Pancreas (tissue), 10 donors: ENCODE measurements at places on chromosomes 6 and 20. TPM values are rescaled to one million over a fixed set of nuclear protein-coding genes. Genes with fewer than 3 reads are reported as not detected.

- DNase-seq: no peak
Measured at GRCh38 chr20:20737158-20737557, 24.7 kb upstream of the RALGAPA2 start.

GRCh38 chr6:99602520-99603420, 3.9 kb upstream of the PRDM13 start:
- no peak for DNase-seq

- no peak for DNase-seq
Measured at GRCh38 chr6:37187321-37188022, 17.5 kb downstream of the PIM1 start.

GRCh38 chr6:42532038-42532669, 31.7 kb upstream of the UBR2 start:
- DNase-seq: peak; percentile 26

DNA sequence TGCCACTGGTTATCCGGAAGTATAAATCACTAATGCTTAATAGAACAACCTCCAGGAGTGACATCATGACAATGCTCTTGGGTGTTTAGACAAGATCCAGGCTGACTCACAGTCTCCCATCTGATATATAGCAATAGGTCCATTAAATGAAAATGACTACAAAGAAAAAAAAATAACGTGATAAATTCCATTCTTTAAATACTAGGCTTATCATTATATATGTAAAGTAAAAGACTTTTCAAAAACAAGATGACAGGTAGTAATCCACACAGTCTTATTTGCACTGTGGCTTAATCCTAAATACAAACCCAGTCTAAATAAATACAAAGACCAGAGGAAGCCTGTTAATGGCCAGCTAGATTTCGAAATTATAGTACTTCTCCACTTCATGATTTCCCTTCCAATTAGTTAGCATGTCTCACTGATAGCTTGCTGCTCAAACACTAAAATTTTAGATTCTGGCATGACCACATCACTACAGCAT, 149.1 kb upstream of the BEND3 start:
- no peak for DNase-seq

DNA sequence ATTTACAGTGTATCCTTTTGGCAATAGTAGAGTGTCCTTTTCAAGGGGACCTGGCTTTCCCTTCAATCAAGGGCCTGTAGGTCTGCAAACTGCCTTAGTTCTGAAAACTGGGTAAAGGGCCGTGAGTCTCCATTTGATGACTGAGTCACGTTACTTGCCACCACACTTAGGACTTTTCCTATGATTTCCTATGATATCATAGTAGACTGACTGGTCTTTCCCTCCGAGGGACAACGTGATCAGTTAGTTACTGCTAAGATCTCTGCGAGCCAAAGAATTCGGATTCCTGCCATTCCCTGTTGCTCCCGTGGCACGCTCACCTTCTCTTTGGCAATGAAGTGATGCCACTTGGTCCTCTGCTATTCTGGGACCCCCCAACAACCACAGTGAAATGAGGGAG, 8.4 kb downstream of the ZNF831 start:
- no peak for DNase-seq

GRCh38 chr6:130518588-130518987, 152.8 kb downstream of the TMEM200A start:
- no peak for DNase-seq

GRCh38 chr6:65161661-65162060, 545.4 kb downstream of the EYS start:
- DNase-seq: no peak

DNA sequence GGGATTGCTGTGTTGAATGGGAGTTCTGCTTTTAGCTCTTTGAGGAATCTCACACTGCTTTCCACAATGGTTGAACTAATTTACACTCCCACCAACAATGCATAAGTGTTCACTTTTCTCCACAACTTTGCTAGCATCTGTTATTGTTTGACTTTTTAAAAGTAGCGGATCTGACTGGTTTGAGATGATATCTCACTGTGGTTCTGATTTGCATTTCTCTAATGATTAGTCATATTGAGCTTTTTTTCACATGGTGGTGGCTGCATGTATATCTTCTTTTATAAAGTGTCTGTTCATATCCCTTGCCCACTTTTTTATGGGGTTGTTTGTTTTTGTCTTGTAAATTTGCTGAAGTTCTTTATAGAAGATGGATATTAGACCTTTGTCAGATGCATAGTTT, 588.3 kb upstream of the ADGRB3 start:
- DNase-seq: no peak

- DNase-seq: no peak
Measured at GRCh38 chr6:106799031-106799894, 169.9 kb downstream of the QRSL1 start.

DNA sequence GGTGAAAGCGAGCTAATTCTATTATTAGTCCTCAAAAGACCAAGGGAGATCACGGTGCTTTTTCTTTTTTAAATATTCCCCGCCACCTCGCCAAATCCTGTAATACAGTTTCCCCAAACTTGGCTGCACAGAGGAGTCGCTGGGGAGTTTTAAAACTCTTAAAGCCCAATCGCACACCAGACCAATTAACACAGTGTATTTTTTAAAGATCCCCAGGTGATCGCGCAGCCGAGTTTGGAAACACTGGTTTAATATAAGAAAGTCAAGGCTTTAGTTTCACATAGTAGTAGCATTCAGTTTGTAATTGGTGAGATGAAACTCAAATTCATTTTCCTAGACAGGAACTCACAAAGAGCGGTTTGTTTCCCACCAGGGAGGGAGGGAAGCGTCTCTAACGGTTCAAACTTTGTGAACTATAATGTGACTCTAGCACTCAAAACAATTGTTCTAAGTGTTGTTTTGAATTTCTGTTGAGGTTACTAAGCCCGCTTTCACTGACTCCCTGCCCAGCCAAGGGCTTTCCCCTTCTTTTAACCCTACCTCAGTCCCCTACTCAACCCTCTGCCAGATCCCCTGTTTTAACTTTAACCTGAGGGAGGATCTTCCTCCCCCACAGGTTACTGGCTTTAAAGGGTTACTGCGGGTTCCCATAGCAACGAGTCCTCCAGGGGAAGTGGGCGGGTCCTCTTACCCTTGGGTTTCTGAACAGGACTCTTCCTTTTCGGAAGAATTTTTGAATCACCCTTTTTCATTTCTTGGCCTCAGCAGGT, 25.7 kb upstream of the BTBD3 start:
- peak; percentile 72 for DNase-seq

- DNase-seq: no peak
Measured at GRCh38 chr20:40489886-40490285, 199.2 kb downstream of the MAFB start.

- no peak for DNase-seq
Measured at GRCh38 chr6:113585246-113585645, 271.9 kb upstream of the MARCKS start.

DNA sequence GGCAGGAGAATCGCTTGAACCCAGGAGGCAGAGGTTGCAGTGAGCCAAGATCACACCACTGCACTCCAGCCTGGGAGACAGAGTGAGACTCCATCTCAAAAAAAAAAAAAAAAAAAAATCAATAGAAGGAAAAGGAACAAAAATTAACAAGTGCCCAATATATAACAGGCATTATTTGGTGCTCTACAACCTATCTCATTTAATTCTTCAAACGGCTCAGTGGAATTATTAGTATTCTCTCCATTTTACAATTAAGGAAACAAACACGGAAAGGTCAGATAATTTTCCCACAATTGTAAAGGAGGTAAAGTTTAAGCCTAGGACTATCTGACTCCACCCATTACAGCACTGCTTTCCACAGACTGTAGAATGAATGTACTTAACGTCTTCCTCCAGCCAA, 19.8 kb downstream of the CCNC start:
- no peak for DNase-seq

DNA sequence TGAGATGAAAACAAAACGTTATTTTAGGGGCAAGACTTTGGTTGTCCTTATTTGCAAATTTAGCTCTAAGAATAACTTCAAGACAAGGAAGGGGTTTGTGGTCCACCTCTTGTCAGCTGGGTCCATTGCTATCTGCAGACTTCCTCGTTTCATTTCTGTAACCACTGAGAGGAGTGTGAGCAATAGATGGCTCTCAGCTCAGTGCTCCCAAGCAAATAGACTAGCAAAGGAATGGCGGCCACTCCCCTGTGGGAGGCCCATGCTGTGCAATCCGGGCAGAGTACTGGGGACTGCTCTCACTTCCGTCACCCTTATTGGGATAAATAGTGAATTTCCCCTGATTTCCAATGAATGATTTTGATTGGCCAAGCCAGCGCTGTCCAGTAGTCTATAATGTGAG, 176.6 kb downstream of the ZDHHC14 start:
- no peak for DNase-seq

Gene DEFB126
- total RNA-seq: not detected

Gene MAK
- total RNA-seq: 0.25 TPM

Gene DDO
- total RNA-seq: 1.5 TPM

Gene CRISP2
- total RNA-seq: 0.19 TPM

Gene RSPO3
- 1.00 TPM for total RNA-seq

Gene GUCA1A
- total RNA-seq: not detected

Gene ZBTB46
- 7.4 TPM for total RNA-seq

Gene DAAM2
- total RNA-seq: 4.0 TPM

Gene NNAT
- total RNA-seq: not detected
